CD8-positive, alpha-beta memory T cell (primary cell): ENCODE measurements at places on chromosomes 2 and 18. TPM values are rescaled to one million over a fixed set of nuclear protein-coding genes. Genes with fewer than 3 reads are reported as not detected.

SERPINB10 gene
- not detected for total RNA-seq

CHMP1B gene
- total RNA-seq = 24.9 TPM

MTCL1 gene
- 1.1 TPM for total RNA-seq

ICOS gene
- total RNA-seq = 87.2 TPM

SPATA3 gene
- total RNA-seq = 0.24 TPM

PRPF40A gene
- total RNA-seq = 146 TPM

SCN7A gene
- total RNA-seq = not detected

DNA sequence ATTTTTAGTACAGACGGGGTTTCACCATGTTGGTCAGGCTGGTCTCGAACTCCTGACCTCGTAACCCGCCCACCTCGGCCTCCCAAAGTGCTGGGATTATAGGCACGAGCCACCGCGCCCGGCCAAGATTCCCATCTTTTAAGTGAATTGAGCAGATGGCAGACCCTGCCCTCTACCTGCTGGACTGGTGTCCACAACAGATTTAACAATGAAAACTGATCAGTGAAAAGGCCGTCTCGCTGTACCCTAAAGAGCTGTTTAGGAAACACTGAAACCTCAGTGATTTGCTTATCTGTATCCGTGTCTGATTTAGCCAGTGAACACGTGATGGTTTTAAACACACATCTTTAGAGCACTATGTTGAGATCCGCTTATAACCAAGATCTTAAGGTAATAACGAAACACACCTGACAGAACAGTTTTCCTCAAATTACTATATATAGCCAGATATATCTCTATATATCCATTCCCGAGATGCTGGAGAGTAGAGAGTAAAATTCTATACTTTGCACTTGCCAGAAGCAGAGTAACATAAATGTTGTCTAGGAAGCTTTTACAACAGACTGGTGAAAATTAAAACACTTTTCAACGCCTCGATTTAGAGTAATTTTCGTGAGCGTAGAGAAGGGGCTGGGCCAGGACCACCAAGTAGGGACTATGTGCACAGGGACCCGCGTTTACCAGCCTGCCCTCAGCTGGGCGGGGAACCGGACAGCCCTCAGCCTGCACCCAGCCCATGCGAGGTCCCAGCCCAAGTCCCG, 594 bp downstream of the FAM161A start:
- DNase-seq = no peak

DNA sequence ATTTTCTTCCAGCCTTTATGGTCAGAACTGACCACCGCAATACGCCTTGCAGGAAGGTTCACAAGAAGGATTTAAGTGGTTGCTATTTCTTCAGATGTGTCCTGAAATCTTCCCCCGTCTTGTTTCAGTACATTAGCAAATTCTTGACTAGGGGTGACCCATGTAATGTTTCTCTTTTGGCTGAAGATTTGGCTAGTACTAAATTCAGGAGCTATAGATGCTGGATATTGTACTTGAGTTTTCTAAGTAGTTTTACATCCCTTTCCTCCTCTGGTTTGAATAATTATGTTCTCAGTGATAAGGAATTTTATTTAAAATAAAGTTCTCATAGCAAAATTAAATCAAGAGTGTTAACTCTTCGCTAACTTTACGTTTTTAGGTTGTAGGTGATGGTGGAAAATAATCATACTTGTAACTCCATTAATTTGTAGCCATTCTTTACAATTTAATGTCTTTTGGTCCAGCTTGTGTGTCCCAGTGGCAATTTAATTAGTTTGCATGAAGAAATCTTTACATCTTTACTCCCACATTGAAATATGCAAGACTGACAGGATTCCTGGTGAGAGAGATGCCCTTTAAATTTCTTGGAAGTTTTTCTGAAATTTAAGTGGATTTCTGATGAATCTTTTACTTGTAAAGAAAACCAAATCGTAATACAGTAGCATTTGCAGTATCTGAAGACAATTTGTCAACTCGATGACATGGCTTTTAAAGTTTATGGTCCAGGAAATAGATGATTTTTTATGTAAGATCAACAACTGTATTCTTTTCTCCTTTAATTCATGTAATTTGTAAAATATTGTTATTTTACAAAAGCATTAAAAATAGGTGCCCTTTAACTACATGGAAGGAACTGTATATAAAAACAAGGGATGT, 2.8 kb downstream of the PHLPP1 start:
- no peak for DNase-seq

- DNase-seq = no peak
Measured at GRCh38 chr2:144048631-144049060, 471.3 kb downstream of the ZEB2 start.

DNA sequence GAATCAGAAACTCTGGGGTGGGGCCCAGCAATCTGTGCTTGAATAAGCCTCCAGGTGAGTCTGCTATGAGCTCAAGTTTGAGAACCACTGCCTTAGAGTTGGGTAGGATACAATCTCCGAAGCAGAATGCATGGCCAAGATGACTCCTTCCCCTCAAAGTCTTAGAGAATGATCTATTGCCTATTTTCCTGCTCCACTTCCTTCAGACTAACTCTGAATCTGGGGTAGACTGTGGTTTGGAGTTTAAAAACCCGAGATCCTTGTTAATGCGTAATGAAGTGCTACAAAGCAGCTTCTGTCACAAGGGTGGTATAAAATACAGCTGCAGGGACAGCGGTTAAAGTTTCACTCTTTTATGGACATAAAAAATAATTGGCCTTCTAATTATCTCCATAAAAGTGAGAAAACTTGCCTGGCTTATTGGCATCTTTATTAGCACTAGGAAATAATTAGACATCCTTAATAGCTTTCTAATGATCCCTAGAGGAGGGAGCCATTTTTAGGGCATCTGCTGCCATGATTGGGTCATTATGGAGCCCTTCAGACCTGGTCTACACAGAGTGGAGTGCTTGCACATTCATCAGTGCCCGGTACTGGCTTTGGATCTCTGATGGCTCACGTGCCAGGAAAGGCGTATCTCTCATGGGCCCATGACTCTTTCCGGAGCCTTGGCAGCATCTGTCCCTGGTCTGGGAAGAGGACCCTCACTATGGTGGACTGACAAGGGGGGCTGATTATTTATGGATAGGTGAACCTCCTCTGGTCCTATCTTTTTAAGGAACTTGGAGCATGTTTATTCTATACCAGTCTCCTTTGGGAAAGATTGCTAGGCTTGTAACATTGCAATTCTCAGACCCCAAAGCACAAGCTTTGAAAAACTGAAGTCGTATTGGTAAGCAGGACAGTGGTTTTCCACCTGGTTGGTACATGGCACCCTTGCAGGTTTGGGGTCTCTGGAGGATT, 28.2 kb downstream of the SIX2 start:
- no peak for DNase-seq

DNA sequence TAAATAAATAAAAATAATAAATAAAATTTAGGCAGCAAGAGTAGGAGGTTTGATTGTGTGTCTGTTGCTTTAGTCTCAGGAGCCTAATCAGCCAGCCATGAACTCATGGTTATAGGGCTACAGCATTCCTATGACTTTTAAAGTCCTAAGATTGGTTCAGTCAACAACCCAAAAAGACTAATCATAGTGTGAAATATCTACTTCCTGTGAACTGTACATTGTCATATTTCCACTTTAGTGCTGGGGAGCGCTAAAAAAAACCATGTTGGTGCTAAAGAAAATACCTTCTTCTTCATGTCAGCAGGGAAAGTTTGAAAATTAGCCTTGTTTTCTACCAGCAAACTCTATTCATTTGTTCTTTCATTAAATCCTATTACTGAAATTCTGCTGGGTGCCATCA, 521.6 kb downstream of the RNF144A start:
- no peak for DNase-seq

DNA sequence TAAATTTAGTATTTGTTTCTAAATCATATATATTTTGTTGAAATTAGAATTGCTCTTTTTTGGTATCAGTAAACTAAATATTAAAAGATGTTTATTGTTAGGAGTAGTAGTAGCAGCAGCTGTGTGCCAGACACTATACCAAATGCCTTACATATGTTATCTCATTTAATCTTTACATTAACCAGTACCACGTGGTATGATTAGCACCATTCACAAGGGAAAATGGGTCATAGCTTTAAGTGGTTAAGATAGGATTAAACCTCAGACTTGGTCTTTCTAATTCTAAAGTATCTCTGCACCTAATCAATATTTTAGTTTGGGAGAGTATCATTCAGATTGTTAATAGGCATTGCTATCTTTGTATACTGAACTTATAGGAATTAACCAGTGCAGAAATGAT, 29.0 kb downstream of the PSMD14 start:
- DNase-seq = no peak

GRCh38 chr2:1658394-1659151, 85.7 kb downstream of the PXDN start:
- DNase-seq = no peak

DNA sequence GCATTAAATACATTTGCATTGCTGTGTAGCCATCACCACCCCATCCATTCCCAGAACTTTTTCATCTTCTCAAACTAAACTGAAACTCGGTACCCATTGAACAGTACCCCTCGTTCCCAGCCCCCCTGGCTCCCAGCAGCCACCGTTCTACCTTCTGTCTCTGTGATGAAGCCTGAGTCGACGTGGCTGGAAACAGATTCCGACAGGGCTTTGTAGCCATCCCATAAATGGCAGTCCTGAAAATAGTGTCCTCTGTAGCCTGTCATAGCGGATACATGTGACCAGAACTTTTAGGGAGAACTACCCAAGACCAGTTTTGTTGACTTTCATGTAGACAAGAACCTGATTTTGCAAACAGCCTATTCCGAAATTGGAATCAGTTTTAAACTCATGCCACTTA, 59.1 kb downstream of the TSHZ1 start:
- no peak for DNase-seq

DNA sequence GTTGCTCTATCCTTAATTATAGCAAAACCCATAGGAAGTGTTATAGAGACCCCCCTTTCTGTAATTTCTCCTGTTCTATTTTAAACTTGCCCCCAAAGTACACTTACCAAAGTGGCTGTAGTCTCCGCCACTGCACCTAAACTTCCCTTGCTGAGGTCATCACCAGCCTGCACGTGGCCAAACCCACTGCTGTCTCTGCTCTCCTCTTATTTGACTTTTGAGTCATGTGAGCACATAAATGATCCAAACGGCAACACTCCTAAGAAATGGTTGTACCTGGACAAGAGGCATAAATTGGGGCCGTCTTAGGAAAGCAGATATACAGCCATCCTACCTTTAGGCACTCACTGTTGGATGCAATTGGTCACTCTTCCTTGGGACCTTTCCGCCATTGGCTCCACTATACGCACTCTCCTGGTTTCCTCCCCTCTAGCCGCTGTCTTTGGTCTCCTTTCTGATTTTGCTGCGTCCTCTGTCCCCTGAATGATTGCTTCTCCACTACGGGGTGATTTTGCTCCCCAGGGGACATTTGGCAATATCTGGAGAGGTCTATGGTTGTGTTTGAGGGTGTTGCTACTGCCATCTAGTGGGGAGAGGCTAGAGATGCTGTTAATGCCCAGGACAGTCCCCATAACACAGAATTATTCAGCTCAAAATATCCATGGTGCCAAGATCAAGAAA, 19.2 kb upstream of the IL36G start:
- no peak for DNase-seq

DNA sequence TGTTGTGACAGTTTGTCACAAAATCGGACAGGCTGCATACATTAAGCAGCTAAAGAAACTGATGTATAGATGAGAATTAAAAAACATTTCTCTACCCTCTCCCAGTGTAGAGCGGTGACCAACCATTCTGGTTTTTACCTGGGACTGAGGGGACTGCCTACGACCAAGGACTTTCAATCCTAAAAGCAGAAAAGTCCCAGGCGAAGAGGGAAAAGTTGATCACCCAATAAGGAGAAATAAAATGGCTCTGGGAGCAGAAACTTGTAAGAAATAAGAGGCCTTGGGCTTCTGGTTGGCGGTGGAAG, 30.9 kb upstream of the YPEL5 start:
- DNase-seq = no peak

DNA sequence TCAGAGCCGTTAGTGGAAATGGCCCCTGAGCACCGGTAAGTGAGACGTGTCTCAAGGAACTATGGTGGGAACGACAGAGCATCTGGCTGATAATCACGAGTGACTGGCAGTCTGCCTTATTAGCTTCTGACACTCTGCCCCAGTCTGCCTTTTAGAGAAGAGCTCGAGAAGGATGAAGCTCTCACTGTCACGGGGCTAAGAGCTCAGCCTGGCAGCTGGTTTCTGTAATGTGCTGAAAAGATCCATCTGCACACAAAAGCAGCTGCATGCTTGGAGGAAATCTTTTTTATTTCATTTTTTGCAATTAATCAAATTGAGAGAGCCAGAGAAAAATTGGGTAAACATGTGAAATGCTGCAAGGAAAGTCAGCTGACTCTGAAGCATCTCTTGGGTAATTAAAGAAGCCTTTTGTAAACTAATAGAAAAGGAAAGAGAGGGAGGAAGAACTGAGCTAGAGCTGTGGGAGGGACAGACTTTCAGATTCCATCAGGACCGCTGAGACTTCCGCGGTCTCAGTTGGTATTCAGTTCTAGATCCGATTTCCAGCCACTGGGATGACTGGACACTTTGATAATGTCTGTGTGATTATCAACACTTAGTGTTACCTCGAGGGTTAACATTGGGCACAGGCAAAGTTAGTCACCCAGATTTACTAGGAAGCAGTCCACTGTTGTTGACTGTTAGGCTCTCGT, 24.4 kb downstream of the MBP start:
- no peak for DNase-seq

- no peak for DNase-seq
Measured at GRCh38 chr18:70296781-70297180, 7.9 kb downstream of the SOCS6 start.

GRCh38 chr2:54373855-54374254, 82.3 kb upstream of the SPTBN1 start:
- DNase-seq = no peak

DNA sequence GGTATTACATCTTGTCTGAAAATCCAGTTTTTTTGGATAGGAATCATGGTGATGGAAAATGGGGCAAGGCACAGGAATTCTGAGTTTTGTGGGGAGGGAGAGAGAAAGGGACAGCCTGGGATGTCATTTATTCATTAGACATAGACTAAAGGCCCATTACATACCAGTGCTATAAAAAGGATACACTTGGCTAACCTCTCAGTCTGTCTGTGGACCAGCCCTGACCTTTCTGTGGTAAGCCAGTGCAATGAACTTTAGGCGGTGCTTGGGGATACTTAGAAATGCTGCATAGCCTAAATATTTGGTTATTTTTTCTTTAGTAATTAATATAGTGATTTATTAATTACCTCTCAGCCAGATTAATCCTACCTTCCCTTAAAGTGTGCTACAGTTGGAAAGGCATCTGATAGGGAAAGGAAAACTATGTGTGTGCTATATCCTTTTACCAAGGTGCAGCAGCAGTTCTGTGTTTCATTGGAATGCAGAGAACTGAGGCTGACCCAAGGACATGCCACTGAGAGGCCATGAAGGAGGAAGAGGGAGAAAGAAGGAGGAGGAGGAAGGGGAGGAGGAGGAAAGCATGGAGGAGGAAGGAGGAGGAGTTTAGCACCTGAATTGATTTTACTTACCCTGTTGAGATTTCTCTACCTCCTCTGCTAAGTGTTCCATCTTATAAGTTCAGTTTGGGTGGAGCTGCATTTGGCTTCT, 37.5 kb downstream of the KCNS3 start:
- no peak for DNase-seq
